ENCODE measurements at places on chromosomes 12 and 14.
A peak's percentile ranks its signal among the peaks of the same experiment; 100 is the strongest.

DNA sequence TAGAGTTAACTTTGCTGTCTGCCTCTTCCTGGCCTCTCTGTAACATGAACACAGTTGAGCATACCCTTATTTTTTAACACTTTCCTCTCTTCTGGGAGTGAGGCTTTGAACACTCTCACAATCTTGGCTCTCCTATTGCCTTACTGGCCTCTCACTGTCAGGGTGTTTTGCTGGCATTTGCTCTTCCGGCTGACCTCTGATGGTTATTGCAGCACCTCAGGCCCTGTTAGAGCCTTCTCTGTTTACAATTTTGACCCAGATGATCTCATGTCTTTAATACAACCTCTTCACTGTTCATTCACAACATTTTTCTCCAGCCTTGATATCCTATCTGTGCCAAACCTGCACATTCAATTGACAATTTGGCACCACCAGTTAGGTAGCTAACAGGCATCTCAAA, 357.8 kb upstream of the USP15 start:
- DNase-seq, result no peak

- DNase-seq, result peak; percentile 50
These were observed 47.4 kb downstream of the SUSD6 start for GRCh38 chr14:69658664-69659261.

DNA sequence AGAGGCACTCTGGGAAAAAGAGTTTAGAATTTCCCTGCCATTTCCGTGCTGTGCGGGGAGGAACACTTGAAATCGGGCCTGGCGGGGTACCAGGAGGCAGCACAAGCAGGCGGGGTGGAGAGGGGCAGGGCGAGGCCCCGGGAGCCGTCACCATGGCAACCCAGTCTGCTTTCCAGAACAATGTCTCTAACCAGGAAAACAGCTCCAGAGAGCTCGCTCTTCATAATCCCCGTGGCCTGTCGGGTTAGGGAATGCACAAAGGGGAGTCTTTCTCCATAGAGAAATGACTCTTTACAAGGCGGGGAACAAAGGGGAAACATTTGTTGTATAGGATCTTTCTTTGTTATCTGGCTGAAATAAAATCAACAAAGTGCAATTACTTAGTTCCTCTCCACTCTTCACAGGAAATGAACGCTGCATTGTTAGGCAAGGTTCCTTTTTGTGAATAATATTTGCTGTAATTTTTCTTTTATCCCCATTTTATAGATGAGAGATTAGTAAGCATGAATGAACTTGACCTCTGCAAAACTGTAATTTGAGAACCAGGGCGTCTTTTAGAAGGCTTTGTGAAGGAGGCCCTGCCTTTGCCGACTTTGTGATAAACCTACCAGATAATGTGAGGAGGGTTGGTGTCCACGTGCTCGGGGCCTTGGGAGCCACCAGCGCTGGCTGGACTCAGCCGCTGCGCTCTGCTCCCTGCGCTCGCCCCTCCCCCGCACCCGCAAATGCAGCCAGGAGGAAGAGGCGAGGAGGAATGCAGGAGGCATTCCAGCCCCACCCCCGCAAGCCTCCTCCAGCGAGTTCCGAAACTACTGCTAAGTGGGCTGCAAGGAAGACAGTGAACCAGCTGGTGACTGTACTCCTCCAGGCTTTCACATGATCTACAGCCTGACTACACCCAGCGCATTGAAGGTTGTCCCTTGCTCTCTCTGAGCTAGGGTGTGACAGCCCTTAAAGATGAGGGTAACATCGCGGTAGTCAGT, 105.2 kb upstream of the ATF7IP start:
- peak; percentile 96 for DNase-seq

- DNase-seq, result no peak
These were observed 31.1 kb upstream of the STRAP start for GRCh38 chr12:15851045-15851620.

DNA sequence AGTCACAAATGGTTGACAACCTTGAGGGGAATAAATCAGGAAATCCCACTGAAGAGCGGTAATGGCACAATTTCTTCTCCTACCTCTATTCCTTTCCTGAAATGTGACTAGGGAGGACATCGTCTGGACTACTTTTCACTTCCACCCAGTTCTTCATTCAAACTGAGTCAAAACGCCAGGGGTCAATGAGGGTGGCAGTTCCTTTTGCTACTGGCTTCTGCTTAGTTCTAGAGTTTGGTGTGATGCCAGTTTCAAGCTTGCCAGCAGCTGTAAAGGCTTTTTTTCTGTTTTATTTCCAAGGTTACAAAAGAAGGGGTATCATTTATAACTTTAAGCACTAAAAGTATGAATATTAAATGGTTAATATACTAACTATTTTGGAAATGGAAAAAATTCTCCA, 286.5 kb downstream of the SOX5 start:
- no peak for DNase-seq

DNA sequence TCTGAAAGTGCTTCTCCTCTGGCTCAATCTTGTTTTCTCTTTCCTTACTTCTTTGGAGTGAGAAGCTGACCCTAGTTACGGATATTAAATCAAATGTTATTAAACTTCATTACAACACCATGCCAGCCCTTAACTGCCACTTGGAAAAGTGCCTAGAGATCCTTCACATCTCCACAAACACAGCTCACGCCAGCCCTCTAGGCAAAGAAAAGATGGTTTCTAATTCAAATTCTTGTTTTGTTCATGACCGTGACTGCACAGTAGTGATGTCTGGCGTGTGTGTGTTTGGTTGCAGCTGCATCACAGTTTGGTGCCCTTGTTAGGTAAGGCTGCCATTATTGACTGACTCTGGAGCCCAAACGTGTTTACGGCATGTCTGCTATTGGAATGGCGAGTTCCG, 113.0 kb downstream of the BEGAIN start:
- no peak for DNase-seq

- no peak for DNase-seq
These were observed 116.5 kb downstream of the PAH start for GRCh38 chr12:102800565-102800964.

- DNase-seq, result no peak
These were observed 56.4 kb downstream of the VCPKMT start for GRCh38 chr14:50059763-50060616.

GRCh38 chr12:6961278-6961694, 9.2 kb downstream of the PHB2 start:
- DNase-seq, result peak; percentile 79

- DNase-seq, result no peak
These were observed 211.0 kb downstream of the TBX5 start for GRCh38 chr12:114194956-114195355.

DNA sequence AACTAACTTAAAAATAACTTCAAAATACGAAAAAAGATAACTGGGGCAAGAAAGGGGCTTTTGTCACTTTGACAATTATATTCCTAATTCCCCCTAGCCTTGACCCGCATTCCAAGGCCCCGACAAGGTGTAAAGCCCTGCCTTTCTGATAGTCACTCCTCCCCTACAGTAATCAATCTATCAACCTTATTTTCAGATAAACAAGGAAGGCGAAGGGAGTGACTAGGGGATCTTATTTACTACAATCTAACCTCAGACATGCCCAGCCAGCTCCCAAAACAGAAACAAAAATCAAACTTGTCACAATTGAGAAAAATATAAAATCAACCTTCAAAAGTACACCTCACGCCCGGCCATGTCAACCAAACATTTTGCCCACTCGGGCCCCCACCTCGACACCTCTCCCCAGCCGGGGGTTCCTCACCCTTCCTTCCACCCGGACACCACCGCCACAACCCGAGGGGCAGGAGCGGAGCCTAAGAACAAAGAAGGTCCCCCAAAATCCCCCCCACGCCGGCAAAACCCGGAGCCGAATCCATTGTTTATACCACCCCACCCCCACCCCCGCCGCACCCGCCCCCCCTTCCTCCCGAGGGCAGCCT, 562 bp downstream of the ZFYVE1 start:
- no peak for DNase-seq

DNA sequence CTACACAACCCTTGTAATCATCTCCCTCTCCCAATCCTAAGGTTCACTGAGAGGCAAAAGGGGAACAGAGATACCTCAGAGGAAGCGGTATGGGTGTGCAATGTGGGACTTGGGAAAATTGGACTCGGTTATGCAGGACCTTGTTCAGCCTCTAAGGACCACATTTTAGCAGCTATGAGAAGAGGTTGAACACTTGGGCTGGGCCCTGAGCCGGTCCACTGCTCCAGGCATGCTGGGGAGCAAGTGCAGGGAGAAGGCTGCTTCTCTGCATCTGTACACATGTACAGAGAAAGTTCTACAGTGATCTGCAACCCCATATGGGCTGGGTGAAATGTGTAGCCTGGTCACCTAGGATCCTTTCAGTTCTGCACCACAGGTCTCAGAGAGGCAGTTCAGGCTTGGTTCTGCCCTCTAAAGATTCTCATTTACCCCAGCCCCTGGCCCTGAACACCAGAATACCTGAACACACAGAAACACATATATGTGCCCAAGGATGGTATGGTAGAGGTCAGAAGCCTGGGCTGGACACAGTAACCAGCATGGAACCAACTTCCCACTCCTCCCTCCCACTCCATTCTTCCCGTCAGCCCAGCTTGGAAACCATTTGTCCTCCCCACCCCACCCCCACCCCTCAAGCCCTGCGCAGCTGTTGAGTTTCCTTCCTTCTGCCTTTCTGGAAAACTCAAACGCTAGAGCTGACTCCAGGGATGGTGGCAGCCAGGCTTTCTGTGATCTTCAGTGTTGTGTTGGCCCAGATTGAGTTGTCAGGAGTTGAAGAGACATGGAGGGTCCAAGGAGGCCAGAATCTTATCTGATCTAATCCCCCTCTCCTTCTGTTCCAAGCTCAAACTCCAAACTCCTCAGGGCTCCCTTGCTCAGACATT, 10.4 kb downstream of the HOXC5 start:
- peak; percentile 65 for DNase-seq

- no peak for DNase-seq
These were observed 720 bp upstream of the SLC22A17 start for GRCh38 chr14:23353433-23353780.

DNA sequence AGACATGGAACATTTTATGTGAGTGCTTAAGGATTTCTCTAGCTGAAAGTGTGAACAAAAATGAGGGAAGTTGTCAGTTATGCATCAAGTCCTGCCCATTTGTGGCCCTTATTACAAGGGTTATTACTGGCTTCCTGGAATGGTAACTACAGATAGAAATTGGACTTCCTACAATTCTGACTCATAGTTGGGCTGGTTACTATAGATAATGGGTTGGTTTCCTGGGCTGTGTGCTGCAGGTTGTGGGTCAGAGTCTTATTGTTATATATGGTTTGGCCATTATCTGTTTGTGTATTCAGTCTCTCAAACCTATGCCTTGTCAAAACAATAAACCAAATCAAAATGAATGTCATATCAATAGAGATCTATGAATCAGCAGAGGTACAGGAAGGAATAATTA, 313.7 kb downstream of the ADAMTS20 start:
- no peak for DNase-seq

DNA sequence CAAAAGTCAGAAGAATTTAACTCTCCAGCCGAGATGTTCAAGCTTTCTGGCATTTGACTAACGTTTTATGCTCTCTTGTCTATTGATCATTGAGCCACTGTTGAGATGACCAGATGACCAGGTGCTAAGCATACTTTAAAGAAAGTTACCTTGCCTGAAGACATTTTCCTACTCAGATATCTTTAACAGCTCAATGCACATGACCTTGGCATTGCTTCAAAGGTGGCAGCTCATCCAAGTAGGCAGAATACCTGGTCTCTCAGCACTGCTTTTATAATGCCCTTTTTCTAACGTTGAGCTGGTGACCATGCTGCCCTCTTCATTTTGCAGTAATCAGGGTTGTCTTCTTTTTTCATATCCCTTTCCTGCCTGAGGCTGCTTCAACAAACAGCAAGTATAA, 358.1 kb downstream of the RAD51B start:
- no peak for DNase-seq
